Neuronal stem cell (in vitro differentiated cells): ENCODE measurements at places on chromosomes 4 and X.

GRCh38 chrX:119622356-119623232 is 16.4 kb upstream of the NKRF start:
- no peak for DNase-seq

DNA sequence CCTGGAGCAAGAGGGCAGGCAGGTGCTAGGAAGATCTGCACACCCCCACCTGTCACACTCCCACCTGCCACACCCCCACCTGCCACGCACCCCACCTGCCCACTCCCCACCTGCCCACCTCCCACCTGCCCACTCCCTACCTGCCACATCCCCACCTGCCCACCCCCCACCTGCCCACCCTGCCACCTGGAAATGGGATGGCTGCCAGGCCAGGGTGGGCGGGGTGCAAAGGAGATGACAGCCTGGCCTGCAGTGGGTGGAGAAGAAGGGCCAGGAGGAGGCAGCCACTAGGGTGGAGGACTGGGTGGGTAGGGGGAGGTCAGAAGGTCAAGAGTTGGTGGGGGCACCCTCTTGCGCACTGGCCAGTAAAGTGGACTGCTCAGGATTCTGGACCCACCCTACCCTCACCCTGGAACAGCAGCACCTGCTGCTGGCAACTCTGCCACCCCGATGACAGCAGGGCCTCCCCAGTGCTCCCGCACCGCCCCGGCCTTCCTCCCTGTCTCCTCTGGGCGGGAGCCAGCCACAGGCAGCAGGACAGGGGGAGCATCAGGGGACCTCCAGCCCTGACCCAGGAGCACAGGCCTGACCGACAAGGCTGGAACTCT is 66.8 kb upstream of the NKX1-1 start:
- no peak for DNase-seq

DNA sequence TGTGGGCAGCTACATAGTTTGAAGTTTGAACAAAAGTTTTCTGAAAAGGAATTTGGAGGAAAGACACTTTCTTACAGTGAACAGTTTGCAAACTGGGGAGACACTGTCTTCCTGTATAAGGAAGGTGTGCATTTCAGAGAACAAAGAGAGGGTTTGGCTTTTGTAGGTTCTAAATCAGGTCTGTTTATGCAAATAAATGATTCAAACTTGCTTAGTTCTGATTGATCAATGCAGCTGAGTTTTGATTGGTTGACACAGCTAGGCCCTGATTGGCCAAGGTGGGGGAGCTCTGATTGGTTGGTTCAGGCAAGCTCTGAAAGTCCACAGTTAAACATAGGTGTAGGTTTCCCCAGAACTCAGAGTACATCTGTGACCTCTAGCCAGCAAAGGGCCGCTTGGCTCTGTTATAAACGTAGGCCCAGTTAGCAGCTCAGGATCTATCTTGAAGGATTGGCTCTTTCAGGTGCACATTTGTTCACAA is 63.0 kb upstream of the ENPP6 start:
- DNase-seq, result no peak

GRCh38 chr4:182018691-182019090 is 224.5 kb upstream of the TENM3 start:
- DNase-seq, result no peak

DNA sequence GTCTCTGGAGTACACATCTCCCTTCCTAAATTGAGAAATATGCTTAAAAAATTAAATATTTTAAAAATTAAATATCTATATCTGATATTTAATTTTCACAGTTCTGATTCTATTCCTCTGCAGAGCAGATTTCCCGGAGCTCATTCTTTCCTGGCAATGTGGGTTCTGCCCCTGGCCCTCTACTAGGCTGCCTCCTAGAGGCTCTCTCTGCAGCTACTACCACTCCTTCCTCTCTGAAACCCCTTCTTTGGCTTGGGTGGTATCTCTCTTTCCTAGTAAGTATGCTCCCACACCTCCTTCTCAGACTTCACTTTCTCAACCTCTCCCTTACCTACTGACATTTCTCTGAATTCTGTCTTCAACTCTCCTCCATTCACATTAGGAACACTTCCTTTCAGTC is 45.3 kb downstream of the RPGR start:
- DNase-seq, result no peak

DNA sequence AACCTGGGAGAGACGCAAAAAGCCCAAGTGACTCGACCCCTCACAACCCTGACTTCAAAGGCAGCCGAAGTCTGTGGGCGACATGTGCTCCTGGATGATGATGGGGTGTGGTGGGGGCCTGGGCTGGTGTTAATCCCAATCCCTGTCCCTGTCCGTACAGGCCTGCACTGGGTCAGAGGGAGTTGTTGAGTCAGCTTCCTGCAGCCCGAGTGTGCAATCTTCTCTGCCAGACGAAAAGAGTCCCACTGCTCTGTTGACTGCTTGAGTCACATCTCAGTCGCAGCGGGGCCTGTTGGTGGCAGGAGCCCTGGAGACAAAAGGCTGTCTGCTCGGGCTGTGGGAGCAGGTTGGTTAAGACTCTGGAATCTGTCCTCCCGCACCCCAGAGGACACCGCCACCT is 10.3 kb downstream of the FAM3A start:
- DNase-seq, result no peak

GRCh38 chr4:73998040-73999011 is at the start of gene CXCL5:
Gene CXCL5 (minus strand): TSS chr4:73998677. CDS start chr4:73998581, 96 bp downstream.
- peak; percentile 26 for DNase-seq

GRCh38 chr4:71241501-71242288 is 97.1 kb upstream of the SLC4A4 start:
- DNase-seq, result no peak

GRCh38 chrX:129653971-129654651 is 645 bp downstream of the APLN start:
- DNase-seq, result no peak

GRCh38 chr4:19971829-19972228 is 279.9 kb upstream of the SLIT2 start:
- no peak for DNase-seq

DNA sequence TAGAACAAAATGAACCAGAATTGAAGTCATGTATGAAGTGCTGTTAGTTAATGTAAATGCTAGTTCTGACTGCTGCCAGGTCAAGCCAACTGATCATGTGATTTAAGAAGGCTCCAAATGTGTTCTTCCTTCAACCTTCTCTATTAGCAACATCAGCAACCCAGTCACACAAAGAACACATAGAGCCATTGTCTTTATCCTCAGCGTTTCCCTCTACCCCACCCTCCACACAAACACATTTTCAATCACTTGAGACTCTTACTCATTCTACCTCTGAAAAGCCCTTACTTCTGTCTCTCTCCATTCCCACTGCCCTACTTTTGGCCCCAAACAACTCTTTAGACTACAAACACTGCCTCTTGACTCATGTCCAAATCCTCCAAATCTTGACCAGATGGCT is 89.7 kb upstream of the KDR start:
- no peak for DNase-seq

GRCh38 chrX:48497871-48498270 is 10.9 kb upstream of the PORCN start:
- no peak for DNase-seq
